Endodermal cell (in vitro differentiated cells): ENCODE measurements at places on chromosomes 13 and 19. TPM values are rescaled to one million over a fixed set of nuclear protein-coding genes. Genes with fewer than 3 reads are reported as not detected.

DNA sequence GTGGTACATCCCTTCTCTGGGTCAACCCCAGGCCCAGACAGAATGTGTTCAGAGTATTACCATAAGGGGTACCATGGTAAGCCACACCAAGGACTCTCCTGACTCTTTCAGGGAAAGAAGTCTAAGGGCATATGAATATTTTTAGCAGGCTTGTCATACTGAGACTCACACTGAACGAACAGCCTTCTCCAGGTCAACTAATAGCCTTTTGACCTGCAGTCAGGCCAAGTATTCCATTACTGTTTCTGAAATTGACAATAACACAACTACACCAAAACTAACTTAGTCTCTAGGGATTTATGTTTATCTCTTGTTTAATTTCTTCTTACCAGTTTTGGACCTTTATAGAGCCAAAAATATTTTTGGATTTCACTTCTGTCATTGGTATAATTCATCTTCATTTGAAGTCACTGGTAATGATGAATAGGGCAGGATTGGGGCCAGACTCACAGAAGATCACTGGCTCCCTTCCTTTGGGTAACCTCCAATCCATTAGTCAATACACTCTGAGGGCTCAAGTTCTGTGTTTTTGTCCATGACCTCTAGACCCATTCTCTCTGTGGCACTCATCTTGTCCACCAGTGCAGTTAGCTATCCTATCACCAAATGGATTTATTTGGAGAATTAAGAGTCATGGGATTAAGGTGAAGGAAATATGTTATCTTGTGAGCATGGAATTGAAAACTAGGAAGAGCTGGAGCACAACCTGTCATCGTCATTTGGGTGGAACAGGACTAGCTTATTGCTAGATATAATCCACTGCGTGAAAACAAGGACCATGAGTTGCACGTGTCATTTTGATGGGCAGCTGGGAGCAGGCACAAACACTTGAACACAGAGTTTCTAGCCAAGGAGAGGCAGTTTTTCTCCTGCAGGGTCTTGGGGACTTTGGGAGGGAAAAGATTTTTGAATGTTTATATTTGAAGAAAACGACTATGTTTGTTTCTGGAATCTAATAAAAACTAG lies 313.3 kb downstream of the DCLK1 start:
- DNase-seq, result no peak

DNA sequence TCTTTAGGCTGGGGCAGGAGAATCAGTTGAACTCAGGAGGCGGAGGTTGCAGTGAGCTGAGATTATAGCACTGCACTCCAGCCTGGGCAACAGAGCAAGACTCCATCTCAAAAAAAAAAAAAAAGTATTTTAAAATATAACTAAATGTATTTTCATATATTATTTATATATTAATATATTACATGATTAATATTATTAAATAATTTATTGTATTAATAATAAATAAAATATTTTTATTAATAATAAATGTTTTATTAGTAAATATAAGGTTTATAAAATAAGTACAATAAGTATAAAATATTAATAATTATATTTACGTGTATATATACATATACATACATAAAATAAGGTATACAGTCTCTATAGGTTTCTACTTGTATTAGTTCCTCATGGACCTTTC lies 56.8 kb downstream of the SKA3 start:
- no peak for DNase-seq

Gene PSG11
- total RNA-seq, result not detected in 2 replicates

Gene ZSCAN22
- 2.9 to 3.8 TPM (median 3.6 TPM) in 3 replicates for total RNA-seq

DNA sequence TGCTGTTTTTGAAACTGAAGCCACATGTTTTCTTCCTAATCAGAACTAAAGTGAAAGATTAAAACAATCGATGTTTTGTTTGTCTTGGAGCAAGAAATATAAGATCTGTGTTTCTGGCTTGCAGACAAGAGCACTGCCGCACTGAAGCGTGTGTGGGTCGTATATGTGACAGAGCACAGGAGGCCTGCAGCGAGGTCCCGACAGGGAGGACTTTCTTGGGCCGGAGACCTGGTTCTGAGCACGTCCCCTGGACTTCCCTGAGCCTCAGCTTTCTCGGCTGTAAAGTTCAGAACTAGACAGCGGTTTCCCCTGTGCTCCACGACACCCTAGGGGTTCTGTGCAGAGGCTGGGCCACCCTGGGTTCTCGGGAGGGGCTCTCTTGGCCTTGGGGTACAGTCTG lies 60.5 kb downstream of the GADD45B start:
- no peak for DNase-seq

Gene PEG3
- total RNA-seq, result not detected in 2 replicates

Gene COL5A3
- 0.33 TPM in 1 of 3 replicates, not detected in the others for total RNA-seq

Gene AMER2
- total RNA-seq, result 0.06 to 0.07 TPM (median 0.07 TPM) in 3 replicates

Gene RAD23A
- total RNA-seq, result 71.1 and 75.5 TPM in 2 replicates

Gene CABP5
- not detected in 3 replicates for total RNA-seq

- no peak for DNase-seq
Measured at GRCh38 chr13:40631605-40632004, 34.8 kb downstream of the FOXO1 start.

Gene LRRC8E
- total RNA-seq, result 2.0 to 4.3 TPM (median 2.8 TPM) in 3 replicates

GRCh38 chr13:42041011-42041683 lies 7.3 kb upstream of the DGKH start:
- peak; percentile 81 for DNase-seq

Gene ZNF561
- total RNA-seq, result 57.1 to 63.4 TPM (median 57.2 TPM) in 3 replicates

Gene PPP2R1A
- 345 and 351 TPM in 2 replicates for total RNA-seq

- no peak for DNase-seq
Measured at GRCh38 chr19:1580382-1580781, 12.3 kb upstream of the MEX3D start.

- DNase-seq, result no peak
Measured at GRCh38 chr13:106210324-106210723, 325.1 kb downstream of the EFNB2 start.

DNA sequence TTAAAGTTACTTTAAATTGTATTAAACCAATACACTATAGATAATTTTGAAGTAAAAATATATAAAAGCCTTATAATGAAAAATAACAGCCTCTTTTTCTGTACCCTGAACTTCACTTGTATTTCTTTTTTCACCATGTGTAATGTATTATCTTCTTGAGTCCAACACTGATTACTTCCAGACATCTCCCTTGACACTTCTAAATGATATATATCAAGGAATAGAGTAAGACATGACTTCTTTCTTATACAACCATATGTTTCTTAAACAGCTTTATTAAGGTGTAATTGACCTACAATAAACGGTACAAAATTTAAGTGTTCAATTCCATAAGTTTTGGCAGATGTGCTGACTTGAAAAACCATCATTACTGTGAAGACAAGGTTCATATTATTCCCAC lies 531.9 kb downstream of the OLFM4 start:
- DNase-seq, result no peak

Gene FCER2
- total RNA-seq, result not detected in 3 replicates

GRCh38 chr19:50542943-50543342 lies 25.3 kb downstream of the LRRC4B start:
- DNase-seq, result peak; percentile 52

Gene FSD1
- 20.5 to 37.9 TPM (median 35.2 TPM) in 3 replicates for total RNA-seq

DNA sequence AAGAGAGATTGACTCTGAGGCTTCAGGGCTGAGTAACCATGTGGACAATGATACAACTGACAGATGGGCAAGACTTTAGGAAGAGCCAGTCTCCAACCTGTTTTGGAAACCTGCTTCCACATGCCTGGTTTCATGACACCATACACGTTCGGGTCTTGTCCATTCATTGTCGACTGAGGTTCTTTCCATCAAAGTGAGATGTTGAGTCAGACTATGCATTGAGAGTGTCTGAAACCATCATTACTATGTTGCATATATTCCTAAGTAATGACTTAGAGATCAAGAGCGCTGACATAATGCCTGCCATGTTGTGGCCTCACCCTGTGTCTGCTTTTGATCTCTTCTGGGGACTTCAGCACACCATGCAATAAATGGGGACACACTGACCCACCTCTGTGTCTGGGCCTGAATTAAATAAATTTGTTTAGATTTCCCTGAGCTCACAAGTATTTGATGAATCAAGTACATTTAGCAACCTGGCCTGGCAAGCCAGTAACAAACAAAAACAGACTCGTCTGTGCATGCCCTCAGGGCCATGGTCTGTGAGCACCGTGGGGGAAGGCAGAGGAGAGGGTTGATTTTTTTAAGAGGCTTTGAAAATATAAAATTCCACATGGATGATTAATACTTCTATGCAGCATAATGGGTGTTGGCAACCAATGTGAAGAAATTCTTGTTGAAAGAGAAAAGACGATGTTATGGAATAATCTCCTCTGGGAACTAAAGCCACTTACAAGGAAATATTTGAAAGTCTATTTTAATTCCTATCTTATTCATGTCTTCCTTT lies 49.9 kb upstream of the UBAC2 start:
- DNase-seq, result no peak

Gene SRRM5
- total RNA-seq, result 0.23 to 0.61 TPM (median 0.35 TPM) in 3 replicates

GRCh38 chr13:20439261-20439660 lies 86.4 kb downstream of the CRYL1 start:
- no peak for DNase-seq

DNA sequence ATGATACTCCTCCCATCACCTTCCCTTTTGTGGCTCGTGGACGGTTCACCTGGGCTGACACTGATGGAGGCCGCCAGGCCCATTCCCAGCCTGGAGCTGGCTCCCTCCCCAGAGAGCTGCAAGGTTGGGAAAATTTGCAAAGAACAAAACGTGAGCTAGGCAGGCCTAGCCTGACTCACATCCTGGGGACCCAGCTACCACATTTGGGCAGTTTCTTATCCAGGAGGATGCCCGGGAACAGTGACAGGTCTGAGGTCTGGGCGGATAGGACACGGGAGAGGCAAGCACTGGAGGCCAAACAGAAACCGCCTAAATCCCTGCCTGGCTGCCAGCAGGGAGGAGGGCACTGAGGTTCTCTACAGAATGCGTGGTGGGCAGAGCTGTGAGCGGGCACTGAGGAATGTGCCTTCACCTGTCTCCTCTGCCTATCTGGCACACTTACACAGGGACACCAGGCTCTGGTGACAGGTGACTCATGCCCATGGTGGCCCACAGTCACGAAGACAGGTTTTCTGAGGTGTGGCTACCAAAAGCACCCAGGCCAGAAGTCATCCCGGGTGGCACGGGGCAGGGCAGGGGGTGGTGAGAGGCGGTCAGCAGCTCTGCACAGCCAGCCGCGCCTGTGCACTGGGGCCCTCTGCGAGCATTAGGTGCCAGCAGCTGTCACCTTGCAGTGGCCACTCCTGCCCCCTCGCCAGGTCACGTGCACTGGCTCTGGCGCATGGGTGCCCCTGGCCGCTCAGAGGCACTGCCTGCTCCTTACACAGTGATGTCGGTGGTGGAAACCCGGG lies 23.2 kb downstream of the SH3GL1 start:
- no peak for DNase-seq

GRCh38 chr13:97631158-97631557 lies 197.2 kb downstream of the RAP2A start:
- peak; percentile 73 for DNase-seq

GRCh38 chr19:16452325-16452724 lies 19.4 kb downstream of the EPS15L1 start:
- DNase-seq, result peak; percentile 37

DNA sequence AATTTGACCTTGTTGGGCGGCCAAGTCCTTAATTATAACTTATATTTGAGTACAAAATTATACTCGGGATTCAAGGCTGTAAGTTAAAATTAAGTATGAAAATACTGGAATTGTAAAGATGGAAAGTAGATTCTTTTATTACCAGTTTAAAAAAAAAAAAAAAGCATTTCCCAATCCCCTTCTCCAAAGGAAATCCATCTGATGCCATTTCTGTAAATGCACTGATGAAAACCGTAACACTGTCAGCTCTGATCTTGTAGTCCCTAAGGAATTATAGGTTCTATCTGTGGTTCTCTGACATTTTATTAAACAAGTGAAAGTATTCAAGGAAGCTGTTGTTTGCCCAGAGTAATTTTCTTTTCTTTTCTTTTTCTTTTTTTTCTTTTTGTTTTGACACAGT lies 41.6 kb upstream of the HNRNPA1L2 start:
- no peak for DNase-seq

- no peak for DNase-seq
Measured at GRCh38 chr13:23175920-23176319, 4.9 kb upstream of the SGCG start.

Gene CPAMD8
- 18.6 and 22.9 TPM in 2 replicates for total RNA-seq

GRCh38 chr13:62920159-62920558 lies 1504.5 kb upstream of the PCDH20 start:
- no peak for DNase-seq

DNA sequence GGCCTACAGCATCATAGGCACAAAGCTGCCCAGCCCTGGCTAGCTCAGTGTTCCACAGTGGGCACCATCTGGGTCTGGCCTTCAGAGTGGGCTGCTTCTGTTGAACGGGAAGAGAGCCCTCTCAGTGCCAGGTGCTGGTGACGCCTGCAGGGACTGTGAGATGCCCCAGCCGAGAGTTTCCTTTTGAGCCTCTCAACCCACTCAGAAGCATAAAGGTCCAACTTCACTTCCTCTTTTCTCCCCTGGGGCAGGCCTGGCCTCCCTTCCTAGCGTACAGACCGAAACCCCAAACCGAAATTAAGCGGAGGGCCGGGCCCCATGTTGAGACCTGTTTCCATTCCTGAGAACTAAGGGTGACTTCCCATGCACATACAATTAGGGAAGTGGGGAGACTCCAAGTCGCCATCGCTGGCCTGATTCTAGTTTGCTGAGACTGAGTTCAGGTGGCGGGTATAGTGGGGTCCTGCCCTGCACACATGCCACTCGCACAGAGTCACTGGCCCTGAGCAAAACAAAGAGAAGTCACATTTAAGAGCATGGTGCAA lies 6.9 kb downstream of the RAB8A start:
- no peak for DNase-seq
